ENCODE measurements at places on chromosomes 2 and 18.

GRCh38 chr2:113858764-113859163 lies 31.1 kb upstream of the ACTR3 start:
- DNase-seq, result no peak

GRCh38 chr2:221203125-221203524 lies 369.0 kb downstream of the EPHA4 start:
- DNase-seq, result peak; percentile 83

DNA sequence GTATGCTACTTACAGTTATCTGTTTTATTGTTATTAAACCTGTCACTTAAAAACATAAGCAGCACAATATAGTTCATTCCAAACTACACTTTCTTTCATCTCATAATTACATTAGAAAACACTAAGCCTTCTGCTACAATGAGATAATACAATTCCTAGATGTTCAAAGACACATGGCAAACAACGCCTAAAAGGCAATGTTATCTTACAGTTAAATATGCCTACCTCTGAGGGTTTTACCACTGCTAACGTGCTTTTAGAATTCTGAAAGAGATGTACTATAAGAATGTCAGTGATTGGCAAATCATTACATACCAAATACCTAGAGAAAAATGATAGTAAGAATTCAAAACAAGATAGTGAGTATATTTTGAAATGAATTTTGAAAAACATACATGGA lies 46.8 kb upstream of the SPOPL start:
- DNase-seq, result no peak

DNA sequence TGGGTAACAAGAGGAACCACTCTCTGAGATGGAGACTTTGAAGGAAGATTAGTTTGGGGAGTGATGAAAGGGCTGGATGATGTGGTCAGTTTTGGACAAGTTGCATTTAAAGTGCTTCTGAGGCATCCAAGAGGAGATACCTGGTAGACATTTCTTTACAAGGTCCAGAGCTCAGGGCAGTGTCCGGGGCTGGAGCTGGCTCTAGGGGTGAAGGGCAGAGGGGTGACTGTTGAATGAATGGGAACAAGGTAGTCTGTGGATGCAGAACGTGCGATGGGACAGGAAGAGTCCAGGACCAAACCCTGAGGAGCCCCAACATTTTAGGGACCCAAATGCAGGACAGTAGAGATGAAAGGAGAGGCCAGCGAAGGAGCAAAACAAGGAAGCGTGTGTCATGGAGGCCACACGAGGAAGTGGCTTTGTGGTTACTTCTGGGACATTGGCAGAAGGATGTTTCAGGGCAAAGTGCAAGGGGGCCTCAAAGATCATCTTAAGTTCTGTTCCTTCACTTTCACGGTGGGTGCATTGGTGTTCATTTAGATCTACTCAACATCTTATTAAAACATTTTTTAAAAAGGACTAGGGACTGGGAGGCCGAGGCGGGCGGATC lies 13.6 kb upstream of the GPR35 start:
- DNase-seq, result no peak

DNA sequence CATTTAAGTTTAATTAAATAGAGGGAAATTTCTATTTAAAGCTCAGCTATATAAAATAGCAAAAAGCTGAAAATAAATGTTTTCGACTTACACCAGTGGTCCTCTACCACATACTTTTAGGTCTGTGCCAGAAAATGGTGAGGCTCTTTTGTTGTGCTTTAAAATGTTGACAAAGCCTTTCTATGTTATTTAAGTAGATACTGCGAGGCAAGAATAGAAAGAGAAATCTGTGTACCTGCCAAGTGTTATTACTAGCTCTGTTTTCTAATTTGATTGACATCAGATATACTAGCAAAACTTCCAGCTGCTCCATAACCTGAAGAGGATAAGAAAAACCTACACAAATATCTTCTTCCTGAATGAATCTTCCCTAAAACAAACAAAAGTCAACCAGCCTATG lies 53.6 kb downstream of the LPIN2 start:
- no peak for DNase-seq

- DNase-seq, result no peak
Observed at GRCh38 chr18:9612977-9613376, 1.4 kb downstream of the PPP4R1 start.

GRCh38 chr2:146207901-146208300 lies 1636.9 kb upstream of the ACVR2A start:
- DNase-seq, result no peak

- DNase-seq, result no peak
Observed at GRCh38 chr2:221423210-221423804, 148.8 kb downstream of the EPHA4 start.

Data from Karpas-422 (cell line).